ENCODE measurements at places on chromosomes 5 and 9. TPM values are rescaled to one million over a fixed set of nuclear protein-coding genes. Genes with fewer than 3 reads are reported as not detected.

The ADCY2 gene
- 6.9 TPM for total RNA-seq

The PCDHA1 gene
- total RNA-seq, result not detected

The CER1 gene
- total RNA-seq, result 0.30 TPM

The C9orf153 gene
- total RNA-seq, result 0.79 TPM

The CDH9 gene
- not detected for total RNA-seq

The IL3 gene
- total RNA-seq, result not detected

The SH3TC2 gene
- total RNA-seq, result 4.4 TPM

The ARRDC1 gene
- 21.9 TPM for total RNA-seq

The GPRIN1 gene
- 4.8 TPM for total RNA-seq

The SLC45A2 gene
- total RNA-seq, result 0.39 TPM

The OR13C2 gene
- total RNA-seq, result not detected

The ECM2 gene
- 77.1 TPM for total RNA-seq

The PCA3 gene
- 0.20 TPM for total RNA-seq

The PIP5K1B gene
- total RNA-seq, result 5.0 TPM

The GABRA6 gene
- total RNA-seq, result not detected

The STRBP gene
- 11.3 TPM for total RNA-seq

The KIF12 gene
- 2.3 TPM for total RNA-seq

The CEL gene
- 0.79 TPM for total RNA-seq

The TRIM7 gene
- total RNA-seq, result 2.3 TPM

The GABRA1 gene
- not detected for total RNA-seq

The CDKN2B gene
- 10.3 TPM for total RNA-seq

The ZNF484 gene
- 13.7 TPM for total RNA-seq

The PHYHD1 gene
- 13.5 TPM for total RNA-seq

The TEX48 gene
- total RNA-seq, result not detected

The CCNO gene
- 0.20 TPM for total RNA-seq

The GFI1B gene
- total RNA-seq, result 0.59 TPM

The INSL4 gene
- not detected for total RNA-seq

The PDE6A gene
- not detected for total RNA-seq

The OXCT1 gene
- total RNA-seq, result 32.5 TPM

The PLAC8L1 gene
- total RNA-seq, result not detected

The TMED9 gene
- total RNA-seq, result 68.4 TPM

The SHOC1 gene
- 0.79 TPM for total RNA-seq

The FST gene
- 58.7 TPM for total RNA-seq

The GLT6D1 gene
- not detected for total RNA-seq

The SUSD3 gene
- 3.0 TPM for total RNA-seq

The DAPK1 gene
- total RNA-seq, result 29.0 TPM

The DRD1 gene
- total RNA-seq, result 0.10 TPM

The ITGA1 gene
- 23.3 TPM for total RNA-seq

The MTMR12 gene
- 27.7 TPM for total RNA-seq

The DCTN4 gene
- total RNA-seq, result 56.5 TPM

The ASS1 gene
- total RNA-seq, result 126 TPM

The CXXC5 gene
- 29.4 TPM for total RNA-seq

The SLC34A3 gene
- not detected for total RNA-seq

The ADAMTS19 gene
- 45.3 TPM for total RNA-seq

The TSLP gene
- 0.59 TPM for total RNA-seq

Measured in skin of body (tissue), 3 donors.